ENCODE measurements at places on chromosomes 3 and 15.

DNA sequence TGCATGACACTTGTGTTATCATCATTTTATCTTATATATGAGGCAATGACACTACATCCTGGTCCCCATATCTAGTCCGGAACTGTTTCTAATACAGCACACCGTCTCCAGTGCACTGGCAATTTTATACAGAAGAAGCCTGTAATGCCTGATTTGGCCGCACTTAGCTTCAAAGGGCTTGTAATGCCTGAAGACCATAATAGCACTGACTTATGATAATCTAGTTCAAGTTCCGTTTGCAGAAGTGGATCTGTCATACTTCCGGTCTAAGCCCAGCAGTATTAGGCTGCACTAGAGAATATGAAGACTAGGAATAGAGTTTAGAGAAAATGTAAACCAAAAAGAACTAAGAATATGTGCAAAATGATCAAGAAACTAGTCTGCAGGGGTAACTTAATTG is 1.3 kb downstream of the BNIP2 start:
- no peak for DNase-seq

DNA sequence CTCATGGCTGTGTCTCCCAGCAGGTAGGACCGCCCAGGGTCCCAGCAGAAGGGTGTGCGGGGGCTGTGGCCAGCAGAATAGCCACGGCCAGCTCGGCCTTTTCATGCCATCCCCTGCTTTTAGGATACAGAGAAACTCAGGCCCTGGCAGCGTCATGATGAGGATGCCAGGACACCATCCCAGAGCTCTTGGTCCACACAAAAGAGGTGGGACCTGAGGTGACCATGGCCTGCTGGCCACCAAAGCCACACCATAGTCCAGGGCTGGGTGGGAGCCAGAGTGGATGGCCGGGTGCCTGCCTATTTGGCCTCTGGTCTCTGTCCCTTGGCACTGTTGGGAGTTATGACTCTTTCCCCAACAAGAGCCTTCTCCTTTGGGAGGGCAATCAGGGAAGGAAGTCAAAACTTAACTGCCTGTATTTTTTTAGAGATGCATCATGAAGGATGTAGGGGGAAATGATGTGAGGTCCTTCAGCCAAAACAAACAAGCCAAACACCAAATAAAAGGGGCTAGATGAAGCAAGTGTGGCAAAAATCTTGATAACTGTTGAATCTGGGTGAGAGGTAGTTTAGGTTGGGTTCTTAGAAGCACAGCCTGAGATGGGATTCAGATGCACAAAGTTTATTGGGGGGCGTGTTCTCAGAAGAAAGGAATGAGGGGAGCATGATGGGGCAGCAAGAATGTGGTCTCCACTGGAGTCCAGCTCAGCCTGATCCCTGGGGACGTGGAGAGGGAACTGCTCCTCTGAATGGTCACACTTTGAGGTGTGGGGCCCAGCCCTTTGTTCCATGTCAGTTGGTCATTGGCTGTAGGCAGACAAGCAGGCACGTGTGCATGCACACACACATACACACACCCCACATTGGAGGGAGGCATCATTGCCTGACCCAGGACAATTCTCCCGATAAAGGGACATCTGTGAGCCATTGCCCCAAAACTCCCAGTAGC is 33.2 kb downstream of the SMAD6 start:
- no peak for DNase-seq

- DNase-seq: no peak
Measured at GRCh38 chr15:70976851-70977250, 84.2 kb downstream of the LRRC49 start.

- DNase-seq: no peak
Measured at GRCh38 chr3:184584464-184584891, 22.9 kb downstream of the EPHB3 start.

DNA sequence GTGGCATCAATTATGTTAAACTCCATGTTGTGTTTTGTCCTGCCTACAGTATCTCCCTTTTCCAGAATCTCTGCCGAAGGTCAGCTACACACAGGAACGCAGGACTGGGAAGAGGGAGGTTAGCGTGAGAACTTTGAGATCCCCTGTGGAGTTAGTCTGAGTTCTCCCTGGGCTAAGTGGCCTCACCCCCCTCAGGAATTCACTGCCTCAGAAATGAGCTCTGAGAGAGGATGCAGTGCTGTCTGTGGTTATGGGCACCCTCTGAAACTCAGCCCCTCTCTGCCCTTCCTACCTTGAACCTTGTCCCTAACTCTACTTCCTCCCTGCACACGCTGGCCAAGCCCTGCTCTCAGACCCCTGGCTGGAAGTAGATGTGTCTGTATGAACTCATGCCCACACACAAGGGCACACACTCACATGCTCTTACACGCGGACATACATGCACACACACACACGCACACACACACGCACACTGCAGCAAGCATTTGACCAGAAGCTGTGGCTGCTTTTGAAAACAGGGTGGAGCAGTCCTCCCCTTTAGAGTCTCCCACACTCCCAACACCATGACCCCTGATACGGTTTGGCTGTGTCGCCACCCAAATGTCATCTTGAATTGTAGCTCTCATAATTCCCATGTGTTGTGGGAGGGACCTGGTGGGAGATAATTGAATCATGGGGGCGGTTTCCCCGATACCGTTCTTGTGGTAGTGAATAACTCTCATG is 5.3 kb upstream of the VIPR1 start:
- DNase-seq: no peak

DNA sequence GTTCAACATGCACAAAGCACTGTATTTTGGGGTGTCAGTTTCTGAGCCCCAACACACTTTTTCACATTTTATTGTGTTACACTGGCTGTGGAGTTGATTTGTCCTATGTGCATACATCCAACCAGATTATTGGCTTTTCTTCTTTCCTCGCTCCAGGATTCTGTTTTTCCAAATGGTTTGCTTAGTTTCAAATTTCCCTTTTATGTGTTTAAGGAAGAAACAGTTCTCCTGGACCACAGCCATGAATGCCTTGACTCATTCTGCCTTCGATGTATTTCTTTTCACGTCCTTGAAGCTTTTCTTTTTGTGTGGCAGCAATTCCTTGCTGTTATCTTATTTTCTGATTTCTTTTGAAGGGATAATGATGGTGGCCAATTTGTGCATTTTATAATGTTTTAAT is 53.8 kb downstream of the CACNA2D3 start:
- DNase-seq: no peak

DNA sequence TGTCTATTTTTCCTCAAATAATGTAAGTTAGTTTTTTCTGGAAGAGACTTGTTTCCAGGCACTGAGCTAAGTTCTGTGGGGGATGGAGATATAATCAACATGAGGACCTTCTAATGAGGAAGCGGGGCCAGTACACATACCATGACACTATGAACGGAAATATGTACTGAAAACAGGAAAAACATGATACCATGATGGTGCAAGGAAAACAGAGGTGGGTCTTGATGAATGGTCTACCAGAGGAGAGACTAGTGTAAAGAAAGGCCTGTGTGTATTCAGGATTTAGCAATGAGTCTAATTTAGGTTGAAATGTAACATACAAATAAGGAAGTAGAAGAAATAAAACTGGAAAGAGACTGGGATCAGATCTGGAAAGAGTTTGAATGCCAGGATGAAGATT is 38.9 kb upstream of the TPRG1 start:
- no peak for DNase-seq

- DNase-seq: no peak
Measured at GRCh38 chr3:50232303-50232702, 3.7 kb upstream of the GNAI2 start.

DNA sequence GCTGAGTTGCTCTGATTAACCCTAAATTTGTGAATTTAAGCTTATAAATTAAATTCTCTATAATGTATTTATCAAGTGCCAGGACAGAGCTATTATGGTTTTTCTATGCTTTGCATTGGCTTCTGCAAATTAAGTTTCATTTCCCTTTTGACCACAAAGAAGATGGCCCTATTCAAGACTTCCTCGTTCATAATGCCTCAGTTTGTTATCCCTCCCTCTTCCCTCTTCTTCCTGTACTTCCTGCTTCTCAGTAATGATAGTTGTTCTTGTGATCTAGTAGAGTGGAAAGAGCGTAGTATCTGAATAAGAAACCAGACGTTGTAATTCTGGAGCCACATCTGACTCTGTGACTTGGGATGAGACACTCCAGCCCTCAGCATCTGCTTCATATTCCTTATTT is 118.7 kb downstream of the CACNA1D start:
- DNase-seq: no peak

GRCh38 chr15:91844928-91845327 is 8.6 kb upstream of the SLCO3A1 start:
- no peak for DNase-seq

DNA sequence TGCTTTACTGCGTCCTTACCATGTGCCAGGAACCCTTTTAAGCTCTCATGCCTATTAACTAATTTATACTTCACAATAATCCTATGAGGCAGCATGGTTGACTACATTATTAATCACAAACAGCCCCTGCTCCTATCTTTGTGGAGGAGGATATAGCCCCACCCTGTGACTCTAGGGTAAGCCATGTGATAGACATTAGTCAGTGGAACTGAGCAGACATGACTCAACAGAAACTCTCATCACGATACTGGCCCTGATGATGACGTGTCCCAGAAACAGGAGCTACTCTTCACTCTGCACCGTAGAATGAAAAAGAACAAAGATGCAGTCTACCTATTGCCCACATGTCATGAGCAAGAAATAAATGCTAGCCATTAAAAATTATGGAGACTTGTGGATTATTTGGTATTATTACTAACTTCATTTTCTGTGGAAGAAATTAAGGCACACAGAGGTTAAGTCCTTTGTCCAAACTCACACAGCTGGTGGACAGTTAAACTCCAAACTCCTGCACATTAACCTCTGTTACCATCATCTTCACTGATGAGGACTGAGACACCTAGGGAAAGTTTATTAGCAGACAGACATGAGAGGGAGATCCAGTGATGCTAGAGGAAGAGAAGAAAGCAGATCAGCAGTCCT is 51.2 kb downstream of the CFAP20DC start:
- no peak for DNase-seq

All from stimulated activated CD4-positive, alpha-beta T cell treated with anti-CD3 and anti-CD28 coated beads, Interleukin-1b, Interleukin-23, amount 100 ng/mL, for 1 hour (primary cell).